ENCODE measurements at places on chromosomes 13 and 19.

- no peak for DNase-seq
Measured at GRCh38 chr13:113060557-113061270, 44.9 kb upstream of the F7 start.

GRCh38 chr19:33316541-33317264 is 14.4 kb upstream of the CEBPA start:
- DNase-seq = no peak

GRCh38 chr13:33208290-33209220 is 77.0 kb downstream of the STARD13 start:
- DNase-seq = no peak

- no peak for DNase-seq
Measured at GRCh38 chr19:31560086-31561060, 211.1 kb upstream of the TSHZ3 start.

DNA sequence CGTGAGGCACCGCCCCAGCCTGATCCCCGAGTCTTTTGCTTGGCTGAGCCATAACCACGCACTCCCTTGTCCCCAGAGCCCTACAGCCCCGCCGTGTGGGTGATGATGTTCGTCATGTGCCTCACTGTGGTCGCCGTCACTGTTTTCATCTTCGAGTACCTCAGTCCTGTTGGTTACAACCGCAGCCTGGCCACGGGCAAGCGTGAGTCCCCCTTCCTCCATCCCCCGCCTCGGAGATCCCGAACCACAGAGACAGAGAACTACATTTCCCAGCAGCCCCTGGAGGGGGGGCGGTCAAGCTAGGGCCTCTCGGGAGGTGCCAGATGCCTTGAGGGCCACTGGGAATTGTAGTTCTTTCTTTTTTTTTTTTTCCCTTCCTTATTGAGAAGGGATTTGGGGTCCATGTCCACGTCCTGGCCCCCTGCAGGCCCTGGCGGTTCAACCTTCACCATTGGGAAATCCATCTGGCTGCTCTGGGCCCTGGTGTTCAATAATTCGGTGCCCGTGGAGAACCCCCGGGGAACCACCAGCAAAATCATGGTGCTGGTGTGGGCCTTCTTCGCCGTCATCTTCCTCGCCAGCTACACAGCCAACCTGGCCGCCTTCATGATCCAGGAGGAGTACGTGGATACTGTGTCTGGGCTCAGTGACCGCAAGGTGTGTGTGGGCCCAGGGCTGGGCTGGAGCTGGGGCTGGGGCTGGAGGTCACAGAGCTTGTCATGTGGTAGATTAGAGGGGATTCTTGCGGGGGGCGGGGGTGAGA is 25.9 kb downstream of the GRIN2D start:
- DNase-seq = peak; percentile 67

DNA sequence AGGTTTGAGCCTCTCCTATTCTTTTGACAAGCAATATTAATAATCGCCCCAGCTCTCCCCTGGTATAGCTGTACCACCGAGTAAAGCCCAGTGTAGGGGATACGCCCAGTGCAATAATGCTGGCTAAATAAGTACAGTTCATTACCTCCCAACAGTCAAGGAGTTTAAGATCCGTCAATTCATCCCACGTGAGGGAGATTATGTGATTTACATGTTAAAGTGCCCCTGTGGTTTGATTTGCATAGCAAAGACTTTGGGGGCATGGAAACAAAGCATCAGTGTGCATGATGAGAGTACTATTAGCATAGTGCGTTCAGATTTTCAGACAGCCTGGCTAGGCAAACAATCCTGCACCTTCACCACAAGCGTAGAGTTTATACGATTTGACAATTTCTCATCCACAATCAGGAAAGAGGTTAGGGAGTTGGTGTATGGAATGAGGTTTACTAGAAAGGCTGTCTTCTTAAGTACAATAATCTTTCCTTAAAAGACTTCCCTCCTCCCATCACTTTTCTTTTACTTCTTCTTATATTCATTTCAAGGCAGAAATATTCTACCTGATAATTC is 754.0 kb downstream of the DIAPH3 start:
- no peak for DNase-seq

GRCh38 chr13:98652721-98653462 is 76.0 kb upstream of the STK24 start:
- no peak for DNase-seq

DNA sequence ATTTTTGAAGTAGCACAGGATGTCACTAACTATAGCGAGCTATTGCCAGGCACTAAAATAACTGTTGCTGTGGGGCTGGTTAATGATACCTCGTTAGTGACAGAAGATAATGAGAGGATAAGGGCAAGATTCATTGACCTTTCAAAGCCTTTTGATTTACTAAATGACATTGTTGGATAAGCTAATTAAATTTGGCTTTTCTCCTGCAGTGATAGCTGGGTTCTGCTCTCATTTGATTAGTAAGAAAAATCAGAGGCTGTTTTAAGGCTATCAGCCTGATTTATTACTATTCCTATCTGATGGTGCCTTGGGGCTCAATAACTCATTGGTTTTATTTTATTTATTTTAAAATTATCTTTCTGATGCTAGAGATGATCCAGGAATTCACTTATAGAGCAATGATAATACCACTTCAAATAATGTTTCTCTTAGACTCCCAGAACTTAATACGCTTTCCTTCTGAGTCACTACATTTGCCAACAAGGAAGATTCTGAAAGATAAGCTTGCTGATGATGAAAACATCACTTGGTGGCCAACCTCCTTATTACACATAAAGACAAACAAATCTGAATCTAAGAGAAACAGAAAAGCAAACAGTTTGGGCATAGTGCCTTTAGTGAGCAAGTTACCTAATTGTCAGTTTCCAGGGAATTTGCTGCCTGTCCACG is 501.3 kb upstream of the ARGLU1 start:
- DNase-seq = no peak

- DNase-seq = no peak
Measured at GRCh38 chr19:35991731-35992450, 3.1 kb upstream of the SDHAF1 start.

- DNase-seq = peak; percentile 13
Measured at GRCh38 chr13:73060251-73061160, 1.7 kb downstream of the KLF5 start.

DNA sequence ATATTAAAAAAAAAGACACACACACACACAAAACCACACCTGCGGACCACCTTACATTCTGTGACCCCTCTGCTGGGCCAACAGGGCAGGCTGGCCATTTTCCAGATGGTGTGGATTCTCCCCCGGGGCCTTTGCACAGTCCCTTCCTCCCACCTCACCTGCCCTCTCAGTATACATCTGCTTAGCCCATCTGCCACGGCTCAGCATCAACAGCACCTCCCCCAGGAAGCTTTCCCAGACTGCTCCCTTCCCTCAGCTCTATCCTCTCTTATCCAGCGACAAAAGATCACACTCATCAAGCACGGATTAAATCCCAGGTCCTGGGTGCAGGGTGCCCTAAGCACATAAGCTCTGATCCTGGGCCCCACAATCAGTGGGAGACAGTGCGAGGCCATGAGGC is 4.5 kb downstream of the ZNF787 start:
- DNase-seq = no peak

DNA sequence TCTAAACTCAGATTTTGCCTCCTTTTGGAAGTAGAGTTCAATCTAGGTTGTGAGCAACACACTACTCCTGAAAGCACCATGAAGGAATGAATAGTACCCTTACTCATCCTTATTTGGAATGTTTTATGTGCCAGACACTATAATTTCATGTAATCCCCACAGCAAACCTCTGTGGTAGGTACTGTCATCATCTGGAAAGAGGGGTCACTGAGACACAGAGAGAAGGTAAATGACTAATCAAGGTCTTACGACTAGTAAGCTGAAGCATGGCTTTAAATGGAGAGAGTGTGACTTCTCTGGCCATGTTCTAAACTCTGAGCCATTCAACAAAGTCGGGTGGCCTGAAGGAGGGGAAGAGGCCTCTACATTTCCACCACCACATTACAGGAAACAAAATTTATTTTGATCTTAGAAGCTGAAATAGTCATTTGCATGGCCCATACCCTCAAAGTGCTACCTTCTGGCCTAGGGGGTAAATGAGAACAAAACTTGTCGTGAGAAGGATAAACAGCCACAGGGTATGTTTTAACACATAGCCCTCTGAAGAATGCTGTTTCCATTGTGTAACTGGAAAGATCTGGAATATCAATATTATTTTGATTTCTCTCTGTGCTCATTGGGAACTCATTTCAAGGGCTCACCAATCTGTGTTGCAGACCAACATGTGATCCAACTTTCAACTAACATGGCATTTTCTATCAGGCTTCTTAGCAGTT is 180.8 kb upstream of the RFC3 start:
- DNase-seq = no peak

DNA sequence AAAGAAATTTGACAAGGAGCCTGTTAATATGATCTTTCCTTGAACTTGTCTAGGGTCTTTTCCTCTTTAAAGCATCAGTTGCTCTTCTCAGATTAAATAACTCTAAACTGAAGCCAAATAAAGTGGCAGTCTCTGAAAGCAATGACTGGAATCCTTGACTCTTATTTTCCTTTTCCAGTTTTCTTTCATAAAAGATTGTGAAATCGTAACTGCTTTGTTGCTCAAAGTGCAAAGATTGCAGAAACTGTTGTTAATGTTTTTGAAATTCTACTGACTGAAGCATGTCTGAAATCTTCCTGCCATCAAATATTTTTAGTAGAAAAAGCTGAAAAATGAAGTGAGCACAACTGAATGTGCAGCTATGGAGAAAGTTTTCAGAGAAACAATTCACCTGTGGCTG is 1.9 kb downstream of the NHLRC3 start:
- DNase-seq = no peak

- no peak for DNase-seq
Measured at GRCh38 chr19:51807111-51807701, 12.2 kb downstream of the FPR3 start.

DNA sequence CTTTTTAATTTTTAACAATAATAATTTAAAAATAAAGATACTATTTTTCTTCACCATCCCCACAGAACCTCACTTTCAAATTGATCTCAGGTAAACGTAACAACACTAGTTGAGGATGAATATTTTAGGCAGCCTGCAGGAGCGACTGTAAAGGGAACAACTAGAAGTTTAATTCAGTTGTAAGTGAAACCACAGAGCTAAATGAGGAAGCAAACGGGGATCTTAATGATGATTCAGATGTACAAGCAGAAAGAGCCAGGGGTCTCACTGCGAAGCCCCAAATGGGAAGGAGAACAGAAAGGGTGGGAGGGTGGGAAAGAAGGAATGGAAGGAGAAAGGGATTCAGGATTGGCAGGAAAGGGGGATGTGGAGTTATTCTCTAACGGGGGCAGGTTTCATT is 54.6 kb upstream of the RAP2A start:
- DNase-seq = no peak

GRCh38 chr13:77623806-77624205 is 73.7 kb upstream of the SLAIN1 start:
- DNase-seq = no peak

- peak; percentile 50 for DNase-seq
Measured at GRCh38 chr13:45401314-45401713, 16.9 kb downstream of the SLC25A30 start.

DNA sequence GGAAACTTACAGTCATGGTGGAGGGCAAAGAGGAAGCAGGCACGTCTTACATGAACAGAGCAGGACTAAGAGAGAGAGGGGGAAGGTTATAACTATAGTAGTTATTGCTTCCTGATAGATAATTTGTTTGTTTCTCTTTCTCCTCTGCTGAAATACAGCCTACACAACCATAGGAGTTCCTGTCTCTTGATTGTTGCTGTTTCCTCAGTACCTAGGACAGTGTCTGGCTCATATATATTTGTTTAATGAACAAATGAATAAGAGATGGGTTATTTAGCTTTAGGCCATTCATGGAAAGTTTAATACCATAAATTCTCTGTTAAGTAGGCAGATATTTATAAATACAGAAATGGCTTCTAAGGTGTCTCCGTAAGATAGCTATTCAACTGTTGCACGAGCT is 95.2 kb downstream of the PCCA start:
- peak; percentile 36 for DNase-seq

DNA sequence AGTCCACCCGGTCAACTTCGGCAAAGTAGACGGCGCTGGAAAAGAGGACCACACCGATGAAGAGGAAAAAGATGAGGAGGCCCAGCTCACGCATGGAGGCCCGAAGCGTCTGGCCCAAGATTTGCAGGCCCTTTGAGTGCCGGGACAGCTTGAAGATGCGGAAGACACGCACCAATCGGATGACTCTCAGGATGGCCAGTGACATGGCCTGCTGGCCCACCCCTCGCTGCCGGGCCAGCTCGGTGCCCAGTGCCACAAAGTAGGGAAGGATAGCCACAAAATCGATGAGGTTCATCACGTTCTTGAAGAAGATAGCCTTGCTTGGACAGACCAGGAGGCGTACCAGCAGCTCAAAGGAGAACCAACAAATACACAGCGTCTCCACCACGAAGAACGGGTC is 2.1 kb downstream of the KCNA7 start:
- DNase-seq = no peak

DNA sequence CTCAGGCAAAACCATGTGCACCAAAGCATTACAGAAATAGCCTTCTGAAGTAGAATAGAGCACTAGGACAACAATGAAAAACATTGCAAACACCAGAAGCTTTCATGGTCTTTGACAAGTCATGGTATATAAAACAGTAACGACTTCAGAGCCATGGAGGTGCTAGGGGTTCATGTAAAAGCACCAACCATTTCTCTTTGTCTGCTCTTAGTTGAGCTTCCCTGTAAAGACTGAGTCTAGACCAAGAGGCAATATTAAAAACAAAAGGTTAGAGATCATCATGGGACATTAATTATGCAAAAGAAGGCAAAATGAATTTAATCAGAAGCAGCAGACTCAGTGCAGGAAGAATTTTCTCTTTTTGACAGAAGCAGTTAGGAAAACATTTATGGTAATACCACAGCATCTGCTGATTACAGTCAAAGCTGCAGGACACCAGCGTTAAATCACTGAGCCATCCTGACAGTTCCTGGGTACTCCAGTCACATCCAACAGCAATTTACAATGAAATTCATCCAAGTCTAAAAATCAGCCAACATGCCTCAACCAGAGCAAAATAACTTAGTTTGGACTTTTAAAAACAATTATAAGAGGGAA is 476.8 kb downstream of the DIAPH3 start:
- DNase-seq = no peak

GRCh38 chr19:33413426-33413725 is 39.9 kb downstream of the CEBPG start:
- no peak for DNase-seq

GRCh38 chr19:30690935-30691818 is 319.0 kb downstream of the ZNF536 start:
- DNase-seq = no peak

- no peak for DNase-seq
Measured at GRCh38 chr13:29503041-29503837, 92.2 kb downstream of the SLC7A1 start.

GRCh38 chr13:82248762-82249161 is 1633.5 kb downstream of the SLITRK1 start:
- DNase-seq = no peak

GRCh38 chr19:40702337-40703012 is 12.0 kb upstream of the NUMBL start:
- no peak for DNase-seq

DNA sequence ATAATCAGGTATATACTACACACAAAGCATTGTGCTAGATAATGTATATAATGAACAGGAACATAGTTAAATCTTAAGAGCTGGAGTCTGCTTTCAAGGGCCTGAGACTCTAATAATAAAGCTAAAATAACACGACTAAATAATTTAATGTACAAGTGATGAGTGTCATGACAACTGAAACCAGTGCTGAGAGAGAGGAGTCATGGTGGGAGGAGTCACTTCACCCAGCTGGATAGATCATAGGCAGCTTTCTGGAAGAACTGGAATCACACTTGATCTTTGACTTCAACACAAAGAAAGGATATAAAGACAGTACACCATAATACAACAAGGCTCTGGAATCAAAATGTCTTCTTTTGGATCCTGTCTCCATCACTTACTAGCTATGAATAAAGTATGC is 7.1 kb downstream of the RBM26 start:
- DNase-seq = no peak

All from CD4-positive, CD25-positive, alpha-beta regulatory T cell (primary cell).